ENCODE measurements at places on chromosomes 5 and 9. TPM values are rescaled to one million over a fixed set of nuclear protein-coding genes. Genes with fewer than 3 reads are reported as not detected.

MCTP1 gene
- 22.3 TPM for total RNA-seq

SMIM33 gene
- not detected for total RNA-seq

GNE gene
- 46.4 TPM for total RNA-seq

TRIM14 gene
- 11.3 TPM for total RNA-seq

DROSHA gene
- total RNA-seq, result 105 TPM

MORN5 gene
- not detected for total RNA-seq

TMEM171 gene
- 11.3 TPM for total RNA-seq

SPATA31A6 gene
- not detected for total RNA-seq

MFAP3 gene
- total RNA-seq, result 72.1 TPM

SPATA31A3 gene
- not detected for total RNA-seq

CENPH gene
- 12.2 TPM for total RNA-seq

OTP gene
- not detected for total RNA-seq

DOCK8 gene
- total RNA-seq, result 1.6 TPM

CA9 gene
- 6.9 TPM for total RNA-seq

CCDC171 gene
- total RNA-seq, result 0.87 TPM

SPAG8 gene
- total RNA-seq, result 0.80 TPM

ECM2 gene
- total RNA-seq, result not detected

C6 gene
- not detected for total RNA-seq

Measured in renal cortical epithelial cell (primary cell).